CD8-positive, alpha-beta T cell (primary cell): ENCODE measurements at places on chromosomes 1 and 21.

- no peak for DNase-seq
These were observed 37.9 kb downstream of the WDR3 start for GRCh38 chr1:117967477-117967876.

DNA sequence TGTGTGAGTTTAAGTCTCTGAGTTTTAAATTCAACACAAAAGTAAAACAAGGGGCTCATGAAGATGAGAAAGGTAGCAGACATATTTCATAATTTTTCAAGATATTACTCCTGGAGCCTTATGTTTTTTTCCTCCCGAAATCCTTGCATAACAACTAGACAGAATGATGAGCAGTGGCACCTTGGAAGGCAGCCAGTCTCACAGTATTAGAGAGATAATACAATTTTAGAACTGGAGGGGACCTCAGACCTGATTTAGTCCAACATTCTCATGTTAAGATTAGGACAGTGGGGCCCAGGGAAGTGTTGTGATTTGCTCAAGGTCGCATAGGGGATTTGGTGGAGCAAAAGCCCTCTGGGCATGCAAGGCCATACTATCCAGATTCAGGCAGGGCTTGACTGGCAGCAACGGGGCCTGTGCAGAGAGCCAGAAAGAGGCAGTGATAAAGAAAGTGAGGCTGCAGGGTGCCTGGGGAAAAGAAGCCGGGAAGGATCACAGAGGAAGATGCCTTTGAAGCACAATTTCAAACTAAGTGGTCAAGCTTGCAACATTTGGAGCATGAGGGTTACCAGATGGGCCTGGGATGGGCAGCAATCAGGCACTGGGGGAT, 31.4 kb upstream of the BCL9 start:
- no peak for DNase-seq

- no peak for DNase-seq
These were observed 77.5 kb downstream of the DNTTIP2 start for GRCh38 chr1:93801471-93801870.

DNA sequence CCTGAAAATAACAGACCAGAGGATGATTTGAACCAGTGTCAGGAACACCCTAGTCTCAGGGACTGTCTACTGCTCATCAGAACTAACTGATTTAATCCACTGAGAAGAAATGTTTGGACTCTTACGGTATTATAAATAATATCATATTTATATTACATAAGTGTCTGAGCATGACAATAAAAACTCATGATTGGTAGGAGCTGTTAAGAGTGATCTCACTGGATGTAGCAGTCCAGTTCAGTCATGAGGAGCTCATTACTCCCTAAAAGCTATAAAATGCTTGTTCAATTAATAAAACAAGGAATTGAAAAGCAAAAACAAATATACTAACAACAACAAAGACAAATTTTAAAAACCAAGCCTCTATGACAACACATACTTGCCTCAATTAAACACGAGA, 68.8 kb upstream of the BCL9 start:
- DNase-seq = no peak

DNA sequence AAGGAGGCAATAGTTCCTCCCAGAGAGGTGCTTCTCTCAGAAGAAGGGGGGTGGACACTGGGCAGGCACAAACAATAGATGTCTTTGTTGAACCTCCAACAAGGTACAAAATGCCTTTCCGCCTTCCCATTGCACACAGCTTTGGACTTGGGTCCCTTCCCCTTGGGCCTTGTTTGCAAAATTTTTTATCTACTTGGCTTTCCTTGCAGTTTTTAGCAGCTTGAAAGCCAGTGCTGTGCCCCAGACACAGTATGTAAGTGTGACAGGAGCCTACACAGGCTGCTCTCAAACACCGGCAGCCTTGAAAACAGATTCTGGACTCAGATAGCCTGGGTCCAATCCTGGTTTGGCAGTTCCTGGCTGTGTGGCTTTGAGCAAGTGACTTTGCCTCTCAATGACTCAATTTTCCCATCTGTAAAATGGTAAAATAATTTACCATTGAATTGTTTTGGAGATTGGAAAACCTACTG, 43.0 kb downstream of the ELAPOR1 start:
- DNase-seq = no peak
